Lower lobe of right lung (tissue), 2 donors: ENCODE measurements at places on chromosomes 6 and 20. TPM values are rescaled to one million over a fixed set of nuclear protein-coding genes. Genes with fewer than 3 reads are reported as not detected.

The KIF3B gene
- 28.0 TPM for total RNA-seq

The GPSM3 gene
- total RNA-seq, result 76.2 TPM

The RSPH3 gene
- 24.2 TPM for total RNA-seq

GRCh38 chr6:94464018-94464510, 1044.7 kb upstream of the EPHA7 start:
- no peak for DNase-seq

- DNase-seq, result no peak
These were observed 613.2 kb upstream of the NOX3 start for GRCh38 chr6:156068881-156069280.

- DNase-seq, result no peak
These were observed 90.1 kb downstream of the HIVEP2 start for GRCh38 chr6:142854589-142855488.

- no peak for DNase-seq
These were observed 51.2 kb downstream of the ISM1 start for GRCh38 chr20:13271977-13272975.

DNA sequence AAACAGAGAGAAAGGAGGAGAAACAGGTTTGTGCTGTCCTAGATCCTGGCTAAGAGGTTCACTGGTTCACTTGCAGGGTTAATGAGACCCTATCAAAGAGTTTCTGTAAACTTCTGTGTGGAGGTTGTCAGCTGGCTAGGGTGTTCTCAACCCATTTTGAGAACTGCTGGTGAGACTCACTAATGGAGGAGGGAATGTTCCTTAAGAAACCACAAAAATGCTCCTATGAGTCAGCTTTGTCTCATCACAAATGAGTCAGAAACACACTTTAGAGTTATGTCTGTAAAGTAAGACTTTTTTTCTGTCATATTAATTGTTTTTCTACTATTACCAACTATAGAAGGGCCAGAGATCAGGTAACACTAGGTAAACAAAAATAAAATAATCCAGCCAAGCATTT, 884.4 kb downstream of the PHF3 start:
- no peak for DNase-seq

DNA sequence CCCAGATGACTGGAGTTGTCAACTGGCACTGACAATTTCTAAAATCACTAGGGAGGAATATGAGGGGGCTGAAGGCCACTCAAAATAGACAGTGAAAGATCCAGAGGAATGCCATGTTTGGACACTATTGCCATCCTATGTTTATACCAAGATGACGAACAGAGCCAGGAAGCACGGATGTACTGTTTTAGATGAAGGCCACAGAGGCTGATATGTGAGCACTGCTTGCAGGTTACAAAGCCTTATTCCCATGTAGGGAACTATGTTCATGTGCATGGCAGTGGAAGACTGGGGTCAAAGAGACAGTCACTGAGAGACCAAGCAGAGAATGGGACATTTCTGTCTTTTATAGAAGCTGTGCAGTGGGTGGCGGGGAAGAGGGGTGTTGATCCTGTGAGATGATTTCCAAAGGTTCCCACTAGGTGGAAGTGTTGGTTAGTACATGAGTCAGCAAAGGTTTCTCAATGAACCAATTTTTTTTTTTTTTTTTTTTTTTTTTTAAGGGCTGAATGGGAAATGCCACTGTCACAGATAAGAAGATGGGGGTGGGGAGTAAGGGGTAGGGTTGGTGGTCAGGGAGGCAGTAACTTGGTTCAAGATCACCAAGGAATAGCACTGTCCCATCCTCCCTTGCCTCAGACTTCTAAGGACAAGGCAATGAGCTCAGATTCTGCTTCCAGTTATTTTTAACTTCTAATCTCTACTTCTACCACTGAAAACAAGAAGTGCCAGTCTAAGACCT, 46.7 kb upstream of the MOCS1 start:
- no peak for DNase-seq

DNA sequence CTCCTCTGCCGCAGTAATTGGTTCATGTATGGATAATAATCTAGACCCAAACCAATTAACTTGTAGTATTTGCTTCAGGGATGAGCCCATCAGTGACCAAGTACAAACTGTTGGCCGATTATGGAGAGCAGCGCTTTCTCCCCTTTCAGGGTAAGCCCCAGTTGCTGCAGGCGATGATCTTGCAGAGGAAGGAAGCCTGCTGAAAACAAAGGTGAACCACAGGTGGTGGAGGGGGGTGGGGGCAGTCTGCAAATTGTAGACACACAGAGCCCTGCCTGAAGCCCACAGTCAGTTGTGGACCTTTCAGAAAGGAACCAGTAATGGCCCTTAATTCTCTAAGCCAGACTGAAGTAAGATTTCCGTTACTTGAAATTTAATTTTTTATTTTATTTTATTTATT, 167.9 kb upstream of the JARID2 start:
- DNase-seq, result no peak

GRCh38 chr6:87900160-87900698, 147.4 kb upstream of the SPACA1 start:
- DNase-seq, result no peak

GRCh38 chr6:84575264-84575663, 189.1 kb downstream of the TBX18 start:
- DNase-seq, result no peak

GRCh38 chr6:57305761-57306160, 11.7 kb upstream of the PRIM2 start:
- no peak for DNase-seq

DNA sequence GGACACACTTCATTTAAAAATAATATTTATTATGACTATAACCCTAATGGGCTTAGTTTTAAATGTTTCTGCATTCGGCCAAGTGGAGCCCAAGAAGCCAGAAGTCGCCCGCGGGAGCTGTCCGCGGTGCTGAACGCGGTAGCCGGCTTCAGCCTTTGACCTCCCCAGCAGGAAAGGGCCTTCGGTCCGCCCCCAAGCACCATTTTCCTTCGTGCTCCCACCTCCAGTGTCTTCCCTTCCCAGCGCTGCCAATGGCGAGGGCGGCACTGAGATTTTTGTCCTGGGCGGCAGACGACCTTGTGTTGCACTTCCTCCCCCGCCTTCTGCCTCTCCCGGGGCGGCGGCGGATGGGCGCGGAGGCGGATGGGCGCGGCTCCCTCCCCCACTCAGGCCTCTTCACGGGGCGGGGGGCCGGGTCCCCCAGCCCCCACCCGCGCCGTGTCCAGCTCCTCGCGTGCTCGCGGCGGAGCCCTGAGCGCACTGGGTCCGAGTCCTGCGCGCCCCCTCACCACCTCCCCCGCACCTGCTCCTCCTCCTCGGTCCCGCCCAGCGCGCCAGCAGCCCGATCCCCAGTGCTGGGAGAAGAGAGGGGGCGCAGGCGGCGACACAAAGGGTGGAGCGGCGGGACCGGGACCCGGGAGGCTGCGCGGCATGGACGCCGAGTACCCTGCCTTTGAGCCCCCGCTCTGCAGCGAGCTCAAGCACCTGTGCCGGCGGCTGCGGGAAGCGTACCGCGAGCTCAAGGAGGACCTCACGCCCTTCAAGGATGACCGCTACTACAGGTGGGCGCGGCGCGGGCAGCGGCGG, 23.6 kb upstream of the TMEM181 start:
- peak; percentile 83 for DNase-seq

GRCh38 chr20:37314617-37315016, 25.2 kb downstream of the MANBAL start:
- no peak for DNase-seq

DNA sequence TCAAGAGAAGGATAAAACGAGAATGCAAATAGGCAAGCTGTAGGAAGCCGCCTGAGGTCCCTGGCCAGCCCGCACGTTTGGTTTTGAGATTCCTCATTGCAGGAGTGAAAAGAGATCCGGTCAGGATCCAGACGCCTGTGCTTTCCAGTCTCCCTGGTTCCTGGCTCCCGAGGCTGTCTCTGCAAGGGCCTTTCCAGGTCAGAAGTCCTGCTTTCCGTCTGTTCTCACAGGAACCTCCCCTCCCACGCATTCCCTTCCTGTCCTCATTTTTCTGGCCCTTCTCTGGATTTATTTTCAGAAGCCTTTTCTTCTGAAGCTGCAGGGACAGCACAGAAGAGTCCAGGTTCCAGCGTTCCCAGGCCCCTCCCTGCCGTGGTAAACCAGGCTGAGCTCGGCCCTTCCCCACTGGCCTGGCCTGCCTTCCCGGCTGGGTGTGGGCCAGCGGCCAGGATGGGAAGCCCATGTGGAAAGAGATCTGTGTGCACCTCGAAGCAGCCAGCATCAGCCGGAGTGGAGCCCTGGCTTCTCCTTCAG, 54.0 kb downstream of the TMEM242 start:
- DNase-seq, result no peak

DNA sequence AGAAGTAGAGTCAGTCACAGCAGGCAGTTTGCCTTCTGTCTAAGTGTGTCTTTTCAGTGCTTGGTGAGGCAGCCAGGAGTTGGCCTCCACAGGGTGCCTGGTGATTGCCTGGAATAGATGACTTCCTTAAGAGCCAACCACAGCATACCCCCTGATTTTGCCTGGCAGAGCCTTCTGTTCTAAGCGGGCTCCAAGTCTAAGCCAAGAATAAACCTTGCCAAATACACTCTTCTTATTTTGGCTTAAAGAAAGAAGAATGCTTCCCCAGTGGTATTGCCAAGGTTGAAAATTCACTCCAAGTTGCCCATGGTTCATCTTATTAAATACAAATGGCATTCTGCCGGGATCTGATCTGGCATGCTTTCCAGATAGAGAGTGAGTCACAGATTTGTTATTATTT, 1424.8 kb upstream of the EYS start:
- no peak for DNase-seq
